ENCODE measurements at places on chromosomes 6 and 20.

DNA sequence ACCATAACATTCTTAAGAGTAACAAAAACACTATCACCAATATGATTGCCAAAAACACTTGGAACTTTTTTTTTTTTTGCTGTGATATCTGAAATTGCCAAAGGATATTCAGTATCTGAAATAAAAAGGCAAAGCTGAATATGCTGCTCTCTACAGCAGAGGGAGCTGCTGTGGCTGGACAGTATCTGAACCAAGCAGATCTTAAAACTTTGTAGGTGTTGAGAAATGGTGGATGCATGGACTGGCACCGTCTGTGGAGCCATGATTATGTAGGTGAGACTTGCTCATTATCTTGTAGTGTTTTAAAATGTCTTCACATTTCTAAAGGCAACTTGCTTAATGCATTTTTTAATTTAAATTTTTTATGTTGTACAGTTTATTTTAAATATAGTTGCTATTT, 9.2 kb downstream of the PDCD2 start:
- DNase-seq: no peak

DNA sequence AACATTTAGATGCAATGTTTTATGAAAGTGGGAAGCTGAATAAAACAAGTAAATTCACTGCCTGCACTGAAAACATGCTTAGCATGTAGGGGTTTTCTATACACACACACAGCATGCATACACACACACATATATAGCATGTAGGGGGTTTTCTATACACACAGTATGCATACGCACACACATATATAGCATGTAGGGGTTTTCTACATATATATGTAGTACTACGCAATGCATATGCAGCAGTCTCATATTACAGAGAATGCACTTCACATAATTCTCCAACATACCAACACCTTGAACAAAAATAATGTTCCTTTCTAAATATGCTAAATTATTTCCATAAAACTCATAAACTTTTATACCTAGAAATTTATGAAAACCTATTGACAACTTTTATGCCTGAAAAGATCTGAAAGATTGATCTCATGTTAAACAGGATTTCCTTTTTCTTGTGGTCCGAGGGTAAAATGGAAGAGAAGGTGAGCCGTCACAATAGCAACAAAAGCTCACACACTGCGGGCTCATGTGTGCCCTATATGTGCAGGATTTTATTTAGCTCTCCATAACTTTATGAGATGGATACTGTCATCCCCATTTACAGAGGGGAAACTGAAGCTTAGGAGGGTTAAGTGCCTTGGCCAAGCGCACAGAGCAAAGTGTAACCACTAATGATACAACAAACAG, 81.9 kb upstream of the TULP1 start:
- DNase-seq: no peak

- peak; percentile 28 for DNase-seq
These were observed 373.7 kb downstream of the HACE1 start for GRCh38 chr6:104486035-104486434.

GRCh38 chr6:158619922-158620801, 24.4 kb downstream of the DYNLT1 start:
- no peak for DNase-seq

DNA sequence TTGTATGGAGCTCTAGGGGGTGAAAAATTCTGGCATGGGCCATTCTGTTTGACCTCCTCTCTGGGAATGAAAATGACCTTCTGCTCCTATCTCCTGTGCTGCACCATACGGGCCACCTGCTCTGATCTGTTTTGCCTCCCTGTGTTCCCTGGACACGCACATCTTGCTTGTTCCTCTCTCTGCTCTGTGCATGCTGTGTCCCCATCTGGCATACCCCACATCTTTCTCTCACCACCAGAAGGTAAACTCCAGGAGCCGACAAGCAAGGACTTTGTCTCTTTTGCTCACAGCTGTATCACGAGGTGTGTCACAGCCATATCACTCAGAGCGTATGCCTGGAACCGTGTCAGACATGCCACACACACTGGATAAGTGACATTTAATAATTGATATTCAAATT, 208.4 kb upstream of the DTNBP1 start:
- DNase-seq: peak; percentile 88

GRCh38 chr6:113894712-113895674, 37.8 kb downstream of the MARCKS start:
- peak; percentile 39 for DNase-seq

DNA sequence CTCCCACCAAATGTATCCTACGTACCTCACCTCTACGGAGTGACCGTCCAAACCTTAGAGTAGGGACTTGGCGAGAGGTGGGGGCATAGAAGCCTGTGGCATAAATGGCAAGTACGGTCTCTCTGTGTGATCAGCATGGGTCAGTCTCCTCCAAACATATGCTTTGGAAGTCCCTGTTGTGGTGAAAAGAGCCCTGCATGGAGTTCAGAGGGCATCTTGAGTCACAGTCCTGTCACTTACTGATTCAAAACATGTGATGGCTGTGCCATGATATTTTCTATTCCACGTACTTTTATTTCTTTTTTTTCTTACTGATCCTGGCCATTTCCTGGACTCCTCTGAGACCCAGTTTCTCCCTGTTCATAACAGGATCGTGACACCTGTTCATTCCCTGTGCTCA, 67.5 kb upstream of the CEP85L start:
- no peak for DNase-seq

GRCh38 chr6:31710523-31711219, 4.0 kb downstream of the LY6G6F start:
- no peak for DNase-seq

- no peak for DNase-seq
These were observed 8.6 kb downstream of the CDC40 start for GRCh38 chr6:110188791-110189190.

- no peak for DNase-seq
These were observed 1.6 kb downstream of the FBXO5 start for GRCh38 chr6:152981219-152981618.

- no peak for DNase-seq
These were observed 22.3 kb downstream of the ADGRG6 start for GRCh38 chr6:142324111-142324510.

GRCh38 chr6:146931214-146931613, 273.0 kb upstream of the STXBP5 start:
- no peak for DNase-seq

GRCh38 chr20:13422637-13423036, 201.6 kb downstream of the ISM1 start:
- no peak for DNase-seq

DNA sequence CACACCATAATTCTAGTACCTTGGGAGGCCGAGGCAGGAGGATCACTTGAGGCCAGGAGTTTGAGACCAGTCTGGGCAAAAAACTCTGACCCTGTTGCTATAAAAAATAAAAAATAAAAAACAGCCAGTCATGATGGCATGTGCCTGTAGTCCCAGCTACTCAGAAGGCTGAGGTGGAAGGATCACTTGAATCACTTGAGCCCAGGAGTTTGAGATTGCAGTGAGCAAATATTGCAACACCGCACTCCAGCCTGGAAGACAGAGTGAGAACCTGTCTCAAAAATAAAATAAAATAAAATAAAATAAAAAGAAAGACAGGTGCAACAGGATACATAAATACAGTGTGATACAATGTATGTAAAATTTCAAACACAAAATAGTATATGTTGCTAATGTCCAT, 154.5 kb downstream of the OTOR start:
- no peak for DNase-seq

DNA sequence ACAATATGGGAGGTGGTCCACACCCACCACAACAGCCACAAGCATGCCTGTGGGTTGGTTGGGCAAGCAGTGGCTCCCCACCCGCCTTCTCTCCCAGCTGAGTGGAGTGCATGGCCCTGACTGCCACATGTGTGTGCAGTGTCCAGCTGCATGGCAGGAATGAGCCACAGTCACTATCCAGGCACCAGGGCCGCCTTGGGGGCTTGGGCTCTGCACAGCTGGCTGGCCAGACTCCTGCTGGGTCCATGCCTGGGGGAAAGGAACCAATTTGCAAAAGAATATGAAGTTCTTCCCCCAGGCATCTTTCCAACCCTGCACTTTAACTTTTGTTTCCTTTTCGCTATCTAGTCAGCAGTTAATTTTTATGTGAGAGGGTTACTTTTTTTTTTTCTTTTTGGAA, 11.6 kb upstream of the ASCC3 start:
- DNase-seq: no peak

- no peak for DNase-seq
These were observed 160.1 kb upstream of the PMEPA1 start for GRCh38 chr20:57869951-57870315.
